ENCODE measurements at places on chromosomes 5 and 9.

DNA sequence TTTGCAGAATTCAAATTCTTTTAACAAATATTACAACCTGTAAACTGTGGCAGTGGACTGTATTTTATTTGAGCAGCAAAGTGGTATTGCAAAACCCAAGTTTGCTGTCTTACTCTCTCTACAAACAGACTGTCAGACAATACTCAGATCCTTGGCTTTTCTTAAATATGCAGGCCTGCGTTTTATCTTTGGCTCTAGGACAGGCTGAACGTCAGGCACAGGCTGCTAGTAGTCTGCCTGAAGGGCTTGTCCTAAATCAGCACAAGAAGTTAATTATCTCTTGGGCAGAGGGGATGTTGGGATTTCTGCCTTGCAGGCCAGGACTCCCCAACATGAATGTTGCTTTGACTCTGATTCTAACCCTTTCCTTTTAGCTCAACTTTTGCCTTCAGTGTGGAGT, 147.5 kb downstream of the SLIT3 start:
- no peak for DNase-seq

DNA sequence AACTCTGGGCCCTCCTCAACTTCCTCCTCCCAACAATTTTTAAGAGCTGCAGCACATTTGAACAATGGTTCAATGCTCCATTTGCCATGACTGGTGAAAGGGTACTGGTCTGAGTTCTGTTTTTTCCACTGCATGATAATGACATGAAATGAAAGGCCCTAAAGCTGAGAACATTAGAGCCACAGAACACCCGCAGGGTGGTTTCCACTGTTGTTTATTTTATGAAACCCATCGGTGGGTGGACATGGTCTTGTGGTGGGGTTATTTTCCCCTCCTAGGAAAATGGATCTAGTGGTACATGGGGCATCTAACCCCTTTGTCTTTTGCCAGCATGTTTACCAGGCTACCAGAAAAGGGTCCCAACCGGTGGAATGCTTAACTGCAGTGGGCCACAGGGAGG, 71.8 kb downstream of the SMARCA2 start:
- no peak for DNase-seq

GRCh38 chr5:129243039-129243438, 148.5 kb downstream of the ISOC1 start:
- DNase-seq, result no peak

GRCh38 chr9:124381170-124381945, 33.9 kb downstream of the PSMB7 start:
- DNase-seq, result no peak

GRCh38 chr9:96514108-96514799, 64.3 kb downstream of the HABP4 start:
- DNase-seq, result no peak

DNA sequence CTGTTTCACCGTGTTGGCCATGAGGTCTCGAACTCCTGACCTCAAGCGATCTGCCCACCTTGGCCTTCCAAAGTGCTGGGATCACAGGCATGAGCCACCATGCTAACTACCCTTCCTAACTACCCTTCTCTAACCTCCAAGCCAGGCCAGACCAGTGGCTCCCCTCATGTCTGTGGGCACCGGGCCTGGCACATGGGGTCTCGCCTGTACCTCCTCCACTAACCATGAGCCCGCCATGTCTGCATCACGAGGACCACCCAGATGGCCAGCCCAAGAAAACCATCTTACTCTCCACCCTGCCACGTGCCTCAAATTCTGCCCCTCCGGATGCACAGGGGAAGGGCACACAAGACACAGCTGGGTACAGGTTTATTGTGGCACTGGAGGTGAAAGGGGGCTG, 9.6 kb upstream of the DBN1 start:
- no peak for DNase-seq

DNA sequence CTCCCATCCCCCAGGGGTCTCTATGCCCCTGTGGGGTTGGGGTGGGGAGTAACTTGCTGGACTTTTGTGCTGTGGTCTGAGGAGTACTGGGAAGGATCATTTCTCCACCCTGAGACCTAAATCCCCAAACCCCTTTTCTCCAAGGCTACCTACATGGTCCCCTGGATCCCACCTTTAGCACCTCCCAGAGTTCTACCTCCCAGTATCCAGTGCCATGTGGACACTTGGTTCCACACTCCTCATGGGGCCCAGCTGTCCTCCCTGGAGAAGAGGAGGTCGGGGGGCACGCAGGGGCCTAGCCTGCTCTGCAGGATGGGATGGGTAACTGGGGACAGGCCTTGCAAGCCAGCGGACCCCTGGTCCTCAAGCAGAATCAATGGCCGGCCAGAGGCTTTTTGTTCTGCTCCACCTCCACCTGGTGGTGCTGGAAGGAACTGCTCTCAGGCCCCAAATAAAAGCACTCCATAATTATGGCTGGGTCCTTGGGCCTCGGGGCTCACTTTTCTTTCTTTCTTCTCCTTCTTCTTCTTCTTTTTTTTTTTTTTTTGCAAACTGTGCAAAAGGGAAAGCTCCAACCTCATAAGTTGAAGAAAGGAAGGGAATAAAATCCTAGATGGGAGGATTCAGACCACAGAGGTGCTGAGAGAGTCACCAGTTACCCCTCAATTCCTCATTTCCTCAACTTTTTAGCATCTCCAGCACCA, 68.4 kb downstream of the PSD2 start:
- DNase-seq, result peak; percentile 41

DNA sequence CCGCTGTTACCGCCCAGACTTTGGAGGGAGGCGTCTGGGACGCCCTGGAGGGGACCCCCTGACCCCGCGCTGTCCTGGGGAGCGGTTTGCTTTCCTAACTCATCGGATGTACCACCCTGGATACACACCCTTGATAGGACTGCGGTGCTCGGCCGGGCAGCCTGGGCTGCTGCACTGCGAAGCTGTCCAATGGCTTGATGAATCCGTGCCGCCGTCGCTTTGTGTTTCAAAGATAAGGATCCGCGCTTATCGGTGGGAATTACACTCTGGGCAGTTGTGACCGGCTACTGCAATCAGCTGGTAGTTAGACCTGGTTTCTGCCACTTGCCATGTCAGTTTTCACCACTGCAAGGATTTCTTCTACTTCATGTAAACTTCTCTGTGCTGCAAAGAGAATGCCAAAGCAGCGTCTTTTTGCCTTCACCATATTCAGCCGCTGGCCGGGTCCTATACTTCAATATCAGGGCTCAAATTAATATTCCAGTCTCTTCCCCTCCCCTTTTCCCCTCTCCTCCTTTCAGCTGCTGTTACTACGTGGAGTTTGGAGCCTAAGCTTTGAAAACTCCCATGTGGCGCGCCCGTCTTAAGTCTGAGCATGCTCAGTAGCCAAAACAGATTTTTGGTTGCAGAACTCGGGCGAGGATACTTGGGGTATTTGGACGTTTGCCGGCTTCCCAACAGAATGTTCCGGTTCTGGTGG, 727 bp downstream of the SMAD5 start:
- DNase-seq, result peak; percentile 22

GRCh38 chr9:90836411-90837080, 34.9 kb downstream of the SYK start:
- DNase-seq, result no peak

DNA sequence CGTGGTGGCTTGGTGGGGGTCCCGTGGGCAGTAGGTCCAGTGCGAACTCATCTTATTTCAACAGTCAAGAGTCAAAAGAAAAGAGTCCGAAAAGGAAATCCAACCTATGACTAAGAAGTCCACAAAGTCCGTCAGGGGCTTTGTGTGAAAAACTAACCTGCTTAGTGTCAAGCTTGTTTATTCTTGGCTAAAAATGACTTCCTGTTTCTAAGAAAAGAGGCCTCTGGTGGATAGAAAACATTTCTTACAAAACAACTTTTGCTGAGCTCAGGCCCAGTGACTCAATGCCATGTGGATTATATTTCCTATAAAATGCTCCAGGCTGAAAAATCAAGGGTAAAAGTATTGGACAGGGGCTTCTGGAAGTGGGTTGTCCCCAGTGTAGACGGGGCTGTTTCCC, 105.9 kb downstream of the GADD45G start:
- no peak for DNase-seq

DNA sequence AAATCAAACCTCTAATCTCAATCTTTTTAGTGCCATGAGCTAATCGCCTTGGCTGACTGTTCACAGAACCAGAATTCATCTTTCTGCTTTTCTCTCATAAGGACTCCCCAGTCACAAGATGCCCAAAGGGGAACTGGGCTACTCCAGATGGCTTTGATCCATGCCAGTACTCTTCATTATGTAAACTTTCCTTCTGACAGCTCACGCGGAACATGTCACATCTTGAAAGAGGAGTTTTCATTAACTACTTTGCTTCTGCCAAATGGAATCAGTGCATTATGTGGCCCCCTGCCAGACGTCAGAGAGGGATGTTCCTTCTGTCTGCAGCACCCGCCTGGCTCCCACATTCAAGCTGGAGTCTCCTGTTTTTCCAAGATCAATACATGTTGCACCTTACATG, 142.1 kb upstream of the NMUR2 start:
- DNase-seq, result no peak

- no peak for DNase-seq
These were observed 22.5 kb upstream of the C9orf72 start for GRCh38 chr9:27595733-27596132.

DNA sequence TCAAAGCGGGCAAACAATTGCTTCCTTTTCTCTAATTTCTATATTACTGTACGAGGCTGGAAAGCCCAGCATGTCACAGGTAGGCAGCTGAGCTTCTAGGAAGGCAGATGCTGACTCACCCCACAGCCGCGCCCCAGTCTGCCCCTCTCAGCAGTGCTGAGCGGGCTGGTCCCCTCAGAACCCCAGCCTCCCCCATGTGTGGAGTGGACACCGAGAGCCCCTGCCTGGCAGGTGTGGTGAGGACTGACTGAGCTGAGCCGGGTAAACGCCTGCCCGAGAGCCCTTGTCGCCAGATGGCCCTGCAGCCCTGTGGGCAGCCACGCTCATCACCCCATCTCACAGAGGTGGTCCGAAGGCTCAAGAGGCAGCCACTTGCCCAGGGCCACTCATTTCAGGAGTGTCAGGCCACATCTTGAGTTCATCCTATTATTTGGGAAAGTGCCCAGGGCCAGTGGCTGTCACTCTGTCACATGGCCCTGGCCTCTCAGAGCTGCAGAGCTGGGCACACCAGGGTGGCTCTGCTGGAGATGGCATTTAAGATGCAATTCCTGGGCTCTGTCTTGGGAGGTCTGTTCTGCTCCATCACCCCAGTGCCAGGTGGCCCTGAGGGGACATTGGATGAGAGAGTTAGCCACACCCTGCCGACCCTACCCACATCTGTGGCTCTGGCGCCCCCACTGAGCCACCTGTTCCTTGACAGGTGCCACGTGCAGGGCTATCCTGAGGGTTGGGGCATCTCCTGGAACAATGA, 12.4 kb downstream of the CARD19 start:
- no peak for DNase-seq

DNA sequence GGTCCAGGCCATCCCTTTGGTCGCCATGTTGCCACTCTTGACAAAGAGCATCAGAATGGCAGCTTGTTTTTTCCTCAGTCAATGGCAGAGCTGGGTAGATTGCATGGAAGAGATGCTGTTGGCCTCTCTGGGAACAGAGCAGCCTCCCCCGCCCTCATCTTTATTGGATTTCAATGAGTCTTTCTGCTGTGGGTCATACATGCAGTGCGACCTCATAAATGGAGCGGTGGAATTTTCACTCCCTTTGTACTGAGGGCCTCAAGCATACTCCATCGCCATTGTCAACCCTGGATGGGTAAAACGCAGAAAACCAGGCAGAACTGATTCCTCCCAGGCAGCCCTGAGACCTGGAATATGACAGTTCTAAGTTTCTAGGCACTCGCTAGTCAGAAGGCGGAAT, 71.8 kb downstream of the ZNF618 start:
- no peak for DNase-seq

GRCh38 chr9:134198791-134199190, 34.4 kb upstream of the RNU6ATAC start:
- DNase-seq, result no peak

GRCh38 chr5:38467353-38468040, 88.9 kb downstream of the LIFR start:
- no peak for DNase-seq

GRCh38 chr5:150489360-150490295, 18.3 kb upstream of the NDST1 start:
- no peak for DNase-seq

DNA sequence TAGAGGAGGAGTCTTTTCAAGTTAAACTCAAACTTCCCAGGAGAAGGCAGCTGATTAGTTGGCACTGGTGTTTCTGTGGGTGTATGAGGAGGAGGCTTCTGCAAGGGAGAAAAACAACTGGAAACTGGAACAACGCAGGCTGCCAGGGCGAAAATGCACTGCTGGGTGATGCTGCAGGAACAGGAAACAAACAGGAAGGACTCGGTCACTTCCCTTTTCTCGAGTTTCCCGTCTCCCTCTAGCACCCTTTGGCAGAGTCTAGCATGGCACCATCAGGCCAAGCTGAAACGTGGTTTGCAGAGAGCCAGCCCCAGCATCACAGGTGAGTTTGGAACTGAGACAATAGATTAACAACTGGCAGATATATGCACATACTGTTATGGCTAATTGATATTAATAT, 77.5 kb upstream of the CAST start:
- no peak for DNase-seq

DNA sequence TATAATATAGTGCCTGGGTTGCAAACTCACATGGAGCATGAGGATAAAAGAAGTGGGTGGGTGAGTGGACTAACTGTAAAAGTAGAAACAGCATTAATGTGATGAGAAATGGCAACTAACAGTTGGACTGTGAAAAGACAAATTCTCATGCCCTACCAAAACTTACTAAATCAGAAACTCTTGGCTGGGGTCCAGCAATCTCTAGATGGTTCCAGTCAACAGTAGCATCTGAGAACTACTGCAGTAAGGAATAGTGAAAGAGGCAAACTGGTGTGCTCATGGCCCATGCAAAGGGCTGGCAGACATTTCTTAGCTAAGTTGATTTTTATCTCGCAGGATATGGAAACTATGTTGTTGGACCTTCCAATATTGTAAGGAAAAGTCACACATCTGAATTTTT, 150.3 kb downstream of the PIK3R1 start:
- DNase-seq, result no peak

DNA sequence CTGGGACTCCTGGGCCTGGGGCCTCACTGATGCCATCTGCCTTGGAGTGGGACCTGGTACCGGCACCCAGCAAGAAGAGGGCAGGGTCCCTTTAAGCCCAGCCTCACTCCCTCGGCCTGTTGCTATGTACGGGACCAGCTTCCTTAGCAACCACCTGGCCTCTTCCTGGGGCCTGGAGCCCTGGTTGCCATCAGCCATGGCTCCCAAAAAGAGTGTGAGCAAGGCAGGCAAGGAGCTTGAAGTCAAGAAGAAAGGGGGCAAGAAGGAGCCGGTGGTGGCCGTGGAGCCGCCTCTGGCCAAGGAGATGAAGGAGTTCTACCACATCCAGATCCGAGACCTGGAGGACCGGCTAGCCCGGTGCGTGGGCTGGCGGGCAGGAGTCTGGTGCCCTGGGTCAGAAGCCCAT, at the start of gene CFAP157:
TSS of gene CFAP157 (plus strand) at position 153 of the 406 bp plus-strand sequence. CDS start at position 197, 44 bp downstream.
- DNase-seq, result no peak

- DNase-seq, result no peak
These were observed 340.3 kb upstream of the CD180 start for GRCh38 chr5:67536866-67537265.

- no peak for DNase-seq
These were observed 376.1 kb downstream of the BRINP1 start for GRCh38 chr9:118992813-118993794.

All from thymus (tissue), 14 donors.